ENCODE measurements at places on chromosomes 4 and X. TPM values are rescaled to one million over a fixed set of nuclear protein-coding genes. Genes with fewer than 3 reads are reported as not detected.

- no peak for DNase-seq
Observed at GRCh38 chr4:10731162-10731561, 46.6 kb upstream of the CLNK start.

GRCh38 chrX:94850811-94851210, 1176.8 kb downstream of the FAM133A start:
- no peak for DNase-seq

The TMEM154 gene
- 0.15 TPM for total RNA-seq

DNA sequence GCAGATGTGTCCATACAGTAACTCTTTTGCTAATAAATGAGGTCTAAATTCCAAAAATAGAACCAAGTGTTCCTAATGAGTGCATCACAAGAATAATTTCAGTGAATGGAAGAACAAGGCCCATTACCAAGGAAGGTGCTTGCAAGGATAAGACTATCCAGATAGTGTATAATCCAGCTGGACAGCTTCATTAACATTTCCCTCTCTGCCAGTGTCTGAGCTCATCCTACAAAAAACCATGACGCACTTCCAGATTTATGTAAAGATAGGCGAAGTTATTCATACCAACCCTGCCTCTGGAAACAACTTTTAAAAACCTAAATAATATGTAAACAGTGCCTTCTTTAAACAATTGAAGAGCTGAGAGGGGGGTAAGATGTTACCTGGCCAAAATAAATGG, 177.9 kb upstream of the STK26 start:
- DNase-seq, result no peak

GRCh38 chrX:121336831-121337421, 289.5 kb downstream of the GLUD2 start:
- no peak for DNase-seq

DNA sequence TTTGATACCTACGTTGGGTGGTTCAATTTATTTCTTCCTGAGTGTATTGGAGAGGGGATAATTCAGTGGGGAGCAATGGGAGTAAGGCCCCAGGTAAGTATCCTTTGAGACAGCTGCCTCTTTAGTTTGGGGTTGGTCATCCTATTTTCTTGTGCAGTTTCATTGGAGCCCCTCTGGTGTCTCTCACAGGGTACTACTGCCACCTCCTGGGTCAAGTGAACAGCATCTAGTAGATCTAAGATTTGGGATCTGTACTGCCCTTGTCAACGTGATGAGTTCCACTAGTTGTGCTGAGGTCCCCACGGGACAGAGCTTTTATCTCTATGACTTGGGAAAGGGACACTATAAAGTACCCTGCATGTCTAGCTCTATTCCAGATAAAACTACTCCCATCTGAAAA, 80.6 kb downstream of the PBDC1 start:
- DNase-seq, result peak; percentile 8

DNA sequence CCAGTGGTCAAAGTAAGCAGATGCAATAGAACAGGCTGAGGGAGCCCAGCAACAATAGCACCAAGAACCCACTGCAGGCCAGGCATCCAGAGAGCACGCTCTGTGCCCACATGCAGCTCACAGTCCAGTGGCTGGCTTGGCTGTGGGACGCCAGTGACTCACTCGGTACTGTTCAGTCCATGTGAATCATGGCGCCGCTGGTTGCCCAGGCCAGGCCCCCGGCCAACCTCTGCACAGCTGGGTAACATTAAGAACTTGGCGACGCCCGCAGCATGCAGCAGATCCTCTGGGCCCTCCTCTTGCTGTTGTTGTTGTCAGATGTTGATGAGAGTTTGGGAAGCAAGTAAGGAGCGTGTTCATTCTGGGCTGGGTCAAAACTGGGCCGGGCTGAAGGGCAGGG, 60.5 kb downstream of the MSX1 start:
- no peak for DNase-seq

The ZNF141 gene
- total RNA-seq, result not detected

The PDCL2 gene
- not detected for total RNA-seq

DNA sequence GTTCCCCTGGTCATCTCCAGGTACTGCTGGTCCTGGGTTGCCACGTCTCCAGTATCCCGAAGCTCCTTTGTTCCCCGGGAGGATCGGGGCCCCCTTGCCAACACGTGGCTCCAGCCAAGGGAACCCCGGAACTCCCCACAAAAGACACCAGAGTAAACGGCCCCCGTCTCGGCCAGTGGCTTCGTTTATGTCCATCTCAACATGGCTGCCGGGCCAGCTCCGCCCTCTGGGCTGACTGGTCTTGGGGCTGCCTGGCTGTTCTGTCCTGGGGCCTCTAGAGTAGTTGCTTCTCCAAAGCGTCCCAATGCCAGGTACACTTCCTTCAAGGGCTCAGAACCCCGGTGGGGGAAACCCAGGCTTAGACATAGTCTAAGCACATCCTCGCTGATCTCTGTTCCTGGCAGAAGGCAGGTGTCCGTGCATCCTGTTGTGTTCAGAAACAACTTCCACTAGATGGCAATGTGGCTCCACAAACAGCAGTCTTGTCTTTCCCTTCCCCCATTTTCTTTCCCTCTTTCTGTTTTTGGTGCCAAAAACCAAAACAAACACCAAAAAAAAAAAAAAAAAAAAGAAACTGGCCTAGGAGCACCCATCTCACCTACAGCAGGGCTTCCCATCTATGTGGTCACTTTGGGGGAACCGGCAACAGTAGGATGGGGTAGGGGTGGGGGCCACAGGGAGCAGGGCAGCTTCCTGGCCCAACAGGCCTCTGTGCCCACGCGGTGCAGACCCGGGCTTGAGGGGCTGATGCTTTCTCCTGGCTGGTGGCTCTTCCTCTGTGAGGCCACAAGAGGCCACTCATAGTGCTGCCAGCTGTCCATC, 35.3 kb downstream of the NBDY start:
- DNase-seq, result peak; percentile 45

GRCh38 chr4:36067116-36067515, 177.2 kb downstream of the ARAP2 start:
- no peak for DNase-seq

GRCh38 chr4:140816806-140817510, 60.8 kb upstream of the TBC1D9 start:
- DNase-seq, result no peak

DNA sequence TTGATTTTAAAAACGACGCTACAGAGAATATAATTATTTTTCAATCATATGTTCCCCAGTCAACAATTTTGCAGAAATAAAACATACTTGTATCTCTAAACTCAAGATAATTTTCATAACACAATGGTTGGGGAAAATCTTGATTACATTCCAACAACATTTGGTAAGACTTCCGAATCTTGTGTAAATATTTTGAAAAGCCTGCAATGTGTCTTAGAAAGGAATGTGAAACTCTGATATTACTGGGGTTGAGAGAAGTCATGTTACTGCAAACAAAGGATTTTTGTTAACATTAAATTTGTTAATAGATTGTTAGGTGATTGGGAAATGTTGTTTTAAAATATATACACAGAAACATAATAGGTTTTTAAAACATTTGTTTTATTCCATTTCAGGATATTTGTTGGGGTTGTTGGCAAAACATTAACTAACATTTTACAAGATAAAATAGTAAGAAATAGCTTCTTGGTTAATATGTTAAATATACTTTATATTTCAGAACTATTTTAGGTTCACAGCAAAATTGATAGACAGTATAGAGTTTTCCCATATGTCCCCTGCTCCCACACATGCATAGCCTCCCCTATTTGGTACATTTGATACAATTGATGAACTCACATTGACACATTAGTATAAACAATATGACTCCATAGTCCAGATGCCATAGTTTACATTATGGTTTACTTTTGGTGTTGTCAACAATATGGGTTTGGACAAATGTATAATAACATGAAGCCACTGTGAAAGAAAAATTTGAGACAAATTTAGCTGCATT, 218.6 kb upstream of the FAM47A start:
- DNase-seq, result no peak

DNA sequence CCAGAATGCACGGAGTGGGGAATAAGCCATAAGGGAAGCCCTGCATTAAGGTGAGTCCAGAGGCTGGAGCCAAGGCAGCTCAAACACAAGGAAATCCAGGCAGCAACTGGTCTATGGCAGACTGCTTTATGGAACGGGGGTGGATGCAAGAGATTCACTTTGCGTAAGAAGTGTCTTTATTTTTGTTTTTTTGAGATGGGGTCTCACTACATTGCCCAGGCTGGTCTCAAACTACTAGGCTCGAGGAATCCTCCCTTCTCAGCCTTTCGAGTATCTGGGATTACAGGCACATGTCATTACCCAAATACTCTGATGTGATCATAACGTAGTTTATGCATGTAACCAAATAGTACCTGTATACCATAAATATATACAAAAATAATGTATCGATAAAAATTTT, 199.5 kb downstream of the MAML3 start:
- no peak for DNase-seq

GRCh38 chrX:15881381-15881897, 26.8 kb upstream of the AP1S2 start:
- no peak for DNase-seq

DNA sequence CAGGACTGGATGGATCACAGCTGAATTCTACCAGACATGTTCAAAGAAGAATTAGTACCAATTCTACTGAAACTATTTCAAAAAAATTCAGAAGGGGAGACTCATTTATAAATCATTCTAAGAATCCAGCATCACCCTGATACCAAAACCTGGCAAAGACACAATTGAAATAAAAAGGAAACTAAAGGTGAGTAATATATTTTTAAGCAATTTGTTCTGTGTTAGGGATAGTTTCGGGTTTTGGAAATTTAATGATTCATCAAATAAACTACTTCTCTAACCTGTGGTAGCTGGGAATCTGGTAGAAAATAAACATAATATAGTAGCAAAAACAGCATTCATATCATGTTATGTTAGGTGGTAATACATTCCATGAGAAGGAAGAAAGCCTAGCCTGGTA, 662.2 kb upstream of the BOD1L1 start:
- no peak for DNase-seq

The RAB40AL gene
- 0.44 TPM for total RNA-seq

The XAGE1A gene
- not detected for total RNA-seq

The MGAT4D gene
- total RNA-seq, result not detected

The AMOT gene
- total RNA-seq, result 4.0 TPM

GRCh38 chrX:30965767-30966166, 76.7 kb upstream of the TAB3 start:
- no peak for DNase-seq

- DNase-seq, result no peak
Observed at GRCh38 chr4:63563288-63564014, 845.8 kb downstream of the TECRL start.

The ZNF711 gene
- total RNA-seq, result 3.1 TPM

- no peak for DNase-seq
Observed at GRCh38 chr4:144906181-144906925, 191.6 kb downstream of the ANAPC10 start.

GRCh38 chr4:115851918-115852766, 738.7 kb upstream of the NDST4 start:
- peak; percentile 8 for DNase-seq

The DDIT4L gene
- total RNA-seq, result not detected

The C1GALT1C1 gene
- total RNA-seq, result 32.4 TPM

DNA sequence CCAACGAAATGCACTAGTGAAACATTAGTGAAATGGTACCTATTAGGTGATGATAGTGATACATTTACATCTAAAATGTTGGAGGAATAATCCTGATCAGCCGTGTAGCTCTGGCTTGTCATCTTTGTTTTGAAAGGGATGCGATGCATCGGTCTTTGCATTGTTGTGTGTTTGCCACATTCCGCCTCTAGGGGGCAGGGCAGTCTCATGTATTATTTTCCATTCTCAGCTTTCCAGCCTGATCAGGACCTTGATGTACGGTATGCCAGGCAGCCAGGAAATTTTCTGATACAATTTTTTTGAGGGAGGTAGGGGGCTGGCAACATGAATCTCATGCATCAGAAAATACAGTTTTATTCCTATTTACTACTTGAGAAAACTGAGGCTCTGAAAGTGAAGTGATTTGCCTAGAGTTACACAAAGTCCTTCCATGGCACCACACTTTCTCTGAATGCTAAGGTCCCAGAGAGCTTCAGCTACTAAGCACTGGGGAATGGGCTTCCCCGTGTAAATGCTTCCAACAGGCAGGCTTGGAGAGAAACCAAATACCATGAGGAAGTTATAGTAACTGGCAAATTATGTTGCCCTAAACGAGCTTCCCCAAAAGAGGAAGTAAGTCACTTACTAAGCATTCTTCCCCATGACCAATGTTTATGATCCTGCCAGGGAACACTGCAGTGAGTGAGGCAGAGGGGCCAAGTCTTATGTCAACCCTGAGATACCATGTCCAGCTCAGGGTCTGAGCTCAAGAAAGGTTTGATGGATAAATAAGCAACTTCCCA, 31.8 kb upstream of the IQSEC2 start:
- peak; percentile 36 for DNase-seq

DNA sequence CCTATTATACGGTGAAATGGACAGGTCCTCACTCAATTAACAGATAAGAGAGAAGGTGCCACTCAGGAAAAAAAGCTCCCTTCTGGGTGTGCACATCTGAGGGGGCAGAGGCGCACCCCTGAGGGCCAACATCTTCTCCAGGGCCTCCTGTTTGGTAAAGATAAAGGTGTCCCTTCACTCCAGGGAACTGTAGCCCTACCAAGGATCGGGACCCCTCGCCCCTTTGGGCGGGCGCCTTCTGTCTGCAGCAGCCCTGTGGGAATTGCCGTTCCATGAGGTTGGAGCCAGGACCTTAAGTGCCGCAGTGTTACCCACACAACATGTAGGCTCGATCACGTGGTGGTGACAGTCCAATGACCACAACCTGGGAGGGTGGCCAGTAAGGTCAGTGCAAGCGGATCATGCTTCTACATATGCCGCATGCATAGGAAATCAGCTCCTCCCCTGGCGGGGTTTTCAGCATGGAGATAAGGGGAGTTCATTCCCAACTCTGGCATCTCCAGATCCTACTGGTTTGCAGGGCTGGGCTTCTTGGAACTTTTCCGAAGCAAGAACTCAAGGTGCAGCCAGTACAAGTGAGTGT, 253.3 kb downstream of the EVC2 start:
- DNase-seq, result no peak

- no peak for DNase-seq
Observed at GRCh38 chr4:37516057-37516775, 170.0 kb downstream of the RELL1 start.

DNA sequence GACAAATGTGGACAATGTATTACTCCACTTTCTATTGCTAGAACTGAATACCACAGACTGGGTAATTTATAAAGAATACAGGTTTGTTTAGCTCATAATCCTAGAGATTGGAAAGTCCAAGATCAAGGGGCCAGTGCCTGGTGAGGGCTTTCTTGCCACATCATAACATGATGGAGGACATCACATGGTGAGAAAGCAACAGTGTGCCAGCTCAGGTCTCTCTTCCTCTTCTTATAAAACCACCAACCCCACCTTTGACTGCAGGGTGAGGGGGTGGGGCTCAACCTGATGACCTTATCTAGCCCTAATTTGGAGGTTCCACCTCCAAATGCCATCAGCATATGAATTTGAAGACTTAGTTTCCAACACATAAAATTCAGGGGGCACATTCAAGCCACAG, 105.7 kb upstream of the CXorf66 start:
- DNase-seq, result no peak

The RAB33A gene
- total RNA-seq, result 2.2 TPM

The GTPBP6 gene
- 37.4 TPM for total RNA-seq

The RTL9 gene
- not detected for total RNA-seq
